T-helper 1 cell (primary cell): ENCODE measurements at places on chromosomes 4 and X.

GRCh38 chrX:39157006-39157405 lies 355.7 kb downstream of the MID1IP1 start:
- no peak for DNase-seq

DNA sequence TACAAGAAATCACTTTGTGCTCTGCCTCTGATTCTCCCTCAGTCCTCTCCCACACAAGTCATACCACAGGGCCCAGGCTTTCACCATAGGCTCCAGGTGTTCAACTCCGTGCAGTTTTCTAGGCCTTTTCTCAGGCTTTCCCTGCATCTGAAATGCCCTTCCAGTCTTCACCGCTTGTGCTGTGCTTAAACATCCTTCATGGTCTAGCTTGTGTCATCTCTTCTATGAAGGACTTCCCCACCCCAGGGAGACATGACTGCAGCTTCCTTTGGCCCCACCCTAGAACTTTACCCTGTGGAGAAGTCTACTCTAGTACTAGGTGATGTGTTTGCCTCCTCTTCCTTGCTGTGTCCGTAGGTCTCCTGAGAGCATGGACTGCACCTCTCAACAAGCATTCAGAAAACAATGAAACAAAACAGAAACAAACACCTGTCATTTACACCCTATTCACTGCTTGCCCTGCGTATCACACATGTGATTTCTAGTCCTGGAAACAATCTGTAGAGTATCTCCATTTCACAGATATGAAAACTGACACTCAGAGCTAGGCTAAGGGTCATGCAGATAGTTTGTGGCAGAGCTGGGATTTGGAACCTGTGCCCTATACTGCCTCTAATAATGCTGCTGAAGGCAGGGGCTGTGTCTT lies 22.7 kb upstream of the LEF1 start:
- no peak for DNase-seq

GRCh38 chrX:115571712-115572111 lies 10.7 kb downstream of the PLS3 start:
- no peak for DNase-seq

GRCh38 chr4:74874753-74875367 lies 58.1 kb upstream of the PARM1 start:
- DNase-seq: no peak

DNA sequence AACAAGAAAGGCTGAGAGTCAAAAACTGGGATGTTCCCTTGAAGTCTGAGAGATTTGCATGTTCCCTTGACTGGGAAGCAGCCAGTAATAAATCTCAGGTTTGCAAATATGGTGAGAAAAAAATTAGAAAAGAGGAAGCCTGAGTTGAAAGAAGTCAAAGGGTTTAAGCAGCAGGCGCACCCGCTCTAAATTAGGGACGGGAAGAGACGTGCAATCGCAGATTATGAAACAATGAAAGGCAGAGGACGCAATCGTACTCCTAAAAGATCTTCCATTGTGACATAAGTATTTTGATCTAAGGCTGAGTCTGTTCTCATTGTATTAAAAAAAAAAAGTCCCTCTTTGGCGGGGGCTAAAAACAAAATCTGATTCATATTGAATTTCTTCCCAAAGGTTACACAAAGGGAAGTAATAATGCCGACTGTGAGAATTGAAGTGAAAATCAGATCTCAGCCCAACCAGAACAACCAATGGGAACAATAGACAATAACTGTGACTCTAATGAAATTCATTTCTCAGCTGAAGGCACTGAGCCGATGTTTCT lies 28.2 kb downstream of the SAT1 start:
- DNase-seq: no peak

DNA sequence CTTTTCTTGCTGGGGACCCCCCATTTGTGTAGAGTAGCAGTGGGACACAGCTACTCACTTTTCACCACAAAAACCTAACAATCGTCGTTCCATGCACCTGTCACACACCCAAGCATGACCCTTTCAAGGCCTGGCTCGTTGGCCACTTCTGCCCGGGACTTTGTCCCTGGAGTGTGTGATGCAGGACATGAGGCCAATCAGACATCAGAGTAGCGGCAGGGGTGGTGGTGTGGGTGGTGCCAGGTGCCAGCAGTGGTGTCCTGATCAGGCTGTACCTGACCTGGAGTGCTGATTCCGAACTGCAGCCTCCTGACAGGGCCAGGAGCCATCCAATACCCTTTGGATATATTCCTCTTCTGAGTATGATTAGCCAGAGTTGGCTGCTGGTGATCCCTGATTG lies 23.1 kb upstream of the PROM1 start:
- no peak for DNase-seq

- no peak for DNase-seq
Measured at GRCh38 chr4:38082021-38082420, 121.8 kb downstream of the PTTG2 start.

GRCh38 chr4:71498002-71498401 lies 159.2 kb downstream of the SLC4A4 start:
- DNase-seq: no peak

DNA sequence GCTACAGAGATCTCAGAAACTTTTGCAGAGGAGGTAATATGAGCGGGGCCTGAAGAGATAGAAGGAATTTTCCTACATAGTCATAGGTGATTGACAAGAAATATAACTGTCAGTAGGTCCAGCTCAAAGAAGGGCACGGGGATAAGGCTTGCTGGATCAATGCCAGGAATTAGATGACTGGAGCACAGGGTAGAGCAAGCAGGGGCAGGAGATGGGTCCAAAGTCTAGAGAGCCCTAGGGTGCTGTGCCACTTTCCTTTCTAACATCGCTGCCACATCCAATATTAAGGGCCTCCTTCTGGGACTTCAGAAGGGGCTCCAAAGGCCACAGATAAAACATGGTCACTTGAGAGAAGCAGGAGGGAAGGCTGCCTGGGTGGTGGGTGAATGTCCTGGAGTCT lies 402.2 kb downstream of the MID1IP1 start:
- DNase-seq: no peak

- DNase-seq: no peak
Measured at GRCh38 chrX:115588179-115588578, 27.2 kb downstream of the PLS3 start.

- no peak for DNase-seq
Measured at GRCh38 chr4:145097331-145097820, 620 bp downstream of the ANAPC10 start.

DNA sequence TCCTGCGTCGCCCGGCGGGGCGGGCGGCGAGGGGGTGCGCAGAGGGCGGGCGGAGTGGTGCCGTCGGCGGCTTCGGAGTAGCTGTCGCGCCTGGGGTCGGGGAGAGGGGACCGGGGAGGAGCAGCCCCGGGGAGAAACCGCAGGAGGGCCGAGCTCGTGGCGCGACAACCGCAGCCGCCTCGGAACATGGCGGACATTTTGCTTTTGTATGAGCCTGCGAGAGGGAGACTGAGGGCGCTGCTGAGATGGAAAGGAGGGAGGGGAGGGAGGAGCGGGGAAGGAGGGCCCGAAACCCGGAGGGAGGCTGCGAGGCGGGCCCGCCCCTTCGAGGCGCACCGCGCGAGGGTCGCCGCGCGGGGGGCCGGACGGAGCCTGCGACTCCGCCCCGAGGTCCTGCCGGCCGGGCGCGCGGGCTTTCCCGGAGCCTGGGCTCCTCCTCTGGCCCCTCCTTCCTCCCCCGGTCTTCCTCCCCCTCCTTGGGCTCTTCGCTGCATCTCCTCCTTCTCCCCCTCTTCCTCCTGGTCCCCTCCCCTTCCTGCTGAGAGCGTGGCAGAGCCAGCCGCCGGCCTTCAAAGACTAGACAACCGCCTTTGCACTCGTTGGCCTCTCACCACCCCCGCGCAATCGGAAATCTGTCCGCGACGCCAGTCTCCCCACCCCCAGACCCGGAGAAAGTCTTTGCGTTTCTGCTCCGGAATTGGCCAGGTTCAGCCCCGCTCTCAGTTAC lies 1.1 kb downstream of the INTS6L start:
- peak; percentile 93 for DNase-seq

DNA sequence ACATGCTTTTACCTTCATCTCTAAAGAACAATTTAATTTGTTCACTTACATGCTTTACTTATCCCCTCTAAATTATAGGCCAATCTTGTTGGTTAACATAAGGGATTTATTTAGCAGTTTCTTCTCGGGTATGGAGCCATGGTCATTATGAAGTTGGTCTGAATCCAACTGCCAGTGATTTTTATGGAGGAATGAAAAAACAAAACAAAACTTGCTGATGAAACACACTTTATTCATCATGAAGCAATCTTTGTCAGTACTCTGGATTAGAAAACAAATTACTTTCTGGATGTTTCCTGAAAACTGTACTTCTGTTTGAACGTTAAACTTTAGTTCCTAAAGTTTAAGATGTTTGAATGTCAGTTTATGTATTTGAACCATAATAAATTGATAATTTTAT lies 715.8 kb downstream of the KLHL13 start:
- DNase-seq: no peak

GRCh38 chrX:118553042-118553710 lies 57.6 kb downstream of the DOCK11 start:
- DNase-seq: no peak

- DNase-seq: no peak
Measured at GRCh38 chr4:183798301-183799253, 106.5 kb upstream of the STOX2 start.

DNA sequence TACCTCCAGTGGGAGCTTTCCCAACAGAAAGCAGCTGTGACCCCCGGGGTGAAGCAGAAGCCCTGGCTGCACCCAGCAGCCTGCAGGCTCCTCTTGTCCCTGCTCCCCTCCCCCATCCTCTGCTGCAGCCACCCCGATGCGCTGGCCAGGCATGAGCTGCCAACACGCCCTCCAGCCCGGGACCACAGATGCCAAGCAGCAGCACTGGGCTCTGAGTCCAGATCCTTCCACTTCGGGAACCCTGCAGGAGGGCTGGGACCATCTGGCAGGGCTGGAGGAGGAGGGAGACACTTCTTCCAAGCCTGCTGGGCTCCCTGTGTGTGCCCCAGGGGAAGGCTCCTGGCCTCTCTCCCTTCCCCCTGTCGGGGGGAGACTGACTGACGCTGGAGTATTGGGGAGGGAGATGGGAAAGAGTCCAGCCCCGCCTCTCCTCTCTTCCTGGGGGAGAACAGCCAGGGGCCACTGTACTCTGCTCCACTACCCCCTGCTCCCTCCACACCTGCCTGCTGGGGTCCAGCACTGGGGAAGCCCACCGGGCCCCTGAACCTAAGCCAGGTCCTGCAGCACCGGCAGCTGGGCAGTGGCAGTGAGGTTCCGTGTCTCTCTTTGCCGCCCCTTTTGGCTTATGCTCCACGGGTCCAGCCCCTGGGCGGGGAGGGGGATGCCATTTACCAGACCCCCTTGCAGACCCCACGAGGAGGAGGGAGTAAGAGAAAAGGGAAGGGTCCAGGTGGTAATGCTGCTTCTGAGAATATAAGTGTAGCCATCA lies 55.7 kb downstream of the PPP2R2C start:
- DNase-seq: no peak

DNA sequence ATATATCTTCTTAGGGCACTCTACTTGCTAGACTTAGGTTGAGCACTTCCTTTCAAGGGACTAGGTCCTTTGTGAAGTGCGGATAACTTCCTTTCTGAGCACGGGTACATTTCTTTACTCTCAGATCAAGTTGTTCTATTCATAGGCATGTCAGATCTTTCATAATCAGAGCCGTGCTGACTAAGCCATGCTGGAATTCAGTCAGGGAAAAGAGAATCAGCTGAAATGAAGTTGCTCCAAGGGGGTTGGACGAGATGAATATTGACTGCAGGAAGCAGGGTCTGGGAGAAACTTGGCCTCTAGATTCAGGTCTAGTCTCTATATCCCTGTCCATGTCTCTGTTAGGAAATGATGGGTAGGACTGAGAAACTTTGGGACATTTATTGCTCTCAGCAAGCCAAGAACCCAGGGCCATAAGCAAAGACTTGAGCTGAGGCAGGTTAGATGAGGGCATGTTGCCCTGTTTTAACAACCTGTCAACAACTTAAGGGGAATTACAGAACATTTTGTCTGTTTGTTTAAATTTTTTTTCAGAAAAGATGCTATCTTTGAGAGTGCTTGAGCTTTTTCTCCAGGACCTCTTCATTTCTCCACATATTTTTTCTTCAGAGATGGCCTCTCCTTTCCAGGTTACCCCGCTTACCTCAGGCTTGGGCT lies 28.3 kb downstream of the AREG start:
- DNase-seq: no peak

- no peak for DNase-seq
Measured at GRCh38 chr4:123443401-123444289, 47.0 kb downstream of the SPRY1 start.

DNA sequence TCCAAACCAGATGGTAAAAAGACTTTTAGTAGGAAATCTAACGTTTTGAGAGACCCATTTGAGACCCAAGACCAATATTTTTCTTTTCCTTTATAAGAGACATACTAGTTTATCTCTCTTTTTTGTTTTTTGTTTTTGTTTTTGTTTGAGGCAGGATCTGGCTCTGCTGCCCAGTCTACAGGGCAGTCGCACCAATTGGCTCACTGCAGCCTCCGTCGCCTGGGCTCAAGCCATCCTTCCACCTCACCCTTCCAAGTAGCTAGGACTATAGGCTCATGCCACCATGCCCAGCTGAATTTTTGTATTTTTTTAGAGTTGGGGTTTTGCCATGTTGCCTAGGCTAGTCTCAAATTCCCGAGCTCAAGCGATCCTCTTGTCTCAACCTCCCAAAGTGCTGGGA lies 77.2 kb upstream of the FHDC1 start:
- no peak for DNase-seq

DNA sequence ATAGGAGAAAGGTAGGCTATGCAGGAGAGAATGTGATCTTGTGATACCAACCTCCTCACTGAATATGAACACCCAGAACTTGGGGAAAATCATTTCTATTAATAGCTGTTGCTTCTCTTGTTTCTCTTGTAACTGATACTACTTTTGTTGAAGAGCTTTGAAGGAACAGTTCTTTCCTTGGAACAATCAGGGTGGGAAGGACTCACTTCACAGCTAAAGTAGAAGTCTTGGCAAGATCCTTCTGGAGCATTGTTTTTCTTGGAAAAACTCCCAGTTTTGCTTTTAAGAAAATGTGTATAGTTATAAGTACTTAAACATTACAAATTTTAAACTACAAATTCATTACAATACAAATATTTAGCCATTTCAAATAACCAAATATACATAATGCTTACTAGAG lies 19.1 kb upstream of the XK start:
- DNase-seq: no peak

DNA sequence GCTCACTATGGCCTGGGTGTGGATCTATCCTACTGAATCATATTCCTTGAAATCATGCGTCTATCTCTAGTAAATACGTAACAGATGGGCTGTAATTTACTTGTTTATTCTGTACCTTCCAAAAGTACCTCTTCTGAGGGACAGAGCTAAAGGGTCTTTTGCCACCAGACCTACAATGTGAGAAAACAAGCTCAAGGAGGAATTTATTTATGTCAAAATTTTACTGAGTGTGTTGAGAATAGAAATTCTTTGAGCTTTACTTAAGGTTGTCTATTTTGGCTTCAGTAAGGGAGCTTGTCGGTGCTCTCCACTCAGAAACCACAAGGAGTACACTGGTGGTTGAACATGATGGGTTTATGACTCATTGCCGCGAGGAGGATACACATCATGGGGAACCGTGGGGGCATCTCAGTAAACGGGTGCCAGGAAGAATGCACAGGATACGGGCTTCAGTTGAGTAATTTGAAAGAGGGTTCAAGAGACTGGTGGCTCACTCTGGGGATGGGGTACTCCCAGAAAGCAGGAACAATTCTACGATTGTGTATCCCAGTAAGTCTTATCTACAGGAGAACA lies 3.0 kb downstream of the ANK2 start:
- no peak for DNase-seq
